ENCODE measurements at places on chromosomes 5 and 9.
A peak's percentile ranks its signal among the peaks of the same experiment; 100 is the strongest.

GRCh38 chr5:76583163-76584047 lies 39.8 kb downstream of the F2RL2 start:
- no peak for DNase-seq

GRCh38 chr5:27473307-27474046 lies 435.1 kb upstream of the CDH9 start:
- no peak for DNase-seq

- DNase-seq, result no peak
These were observed 46.2 kb downstream of the PFDN1 start for GRCh38 chr5:140256726-140257125.

GRCh38 chr5:152549709-152550108 lies 144.6 kb upstream of the NMUR2 start:
- DNase-seq, result no peak

- no peak for DNase-seq
These were observed 14.9 kb upstream of the SCAMP1 start for GRCh38 chr5:78345485-78345884.

GRCh38 chr5:143453720-143454119 lies 50.2 kb upstream of the NR3C1 start:
- DNase-seq, result no peak

- DNase-seq, result no peak
These were observed 50.2 kb downstream of the TIMD4 start for GRCh38 chr5:156912869-156913268.

GRCh38 chr5:146419696-146420095 lies 27.4 kb upstream of the TCERG1 start:
- no peak for DNase-seq

- DNase-seq, result no peak
These were observed 6.9 kb downstream of the GM2A start for GRCh38 chr5:151259931-151260330.

DNA sequence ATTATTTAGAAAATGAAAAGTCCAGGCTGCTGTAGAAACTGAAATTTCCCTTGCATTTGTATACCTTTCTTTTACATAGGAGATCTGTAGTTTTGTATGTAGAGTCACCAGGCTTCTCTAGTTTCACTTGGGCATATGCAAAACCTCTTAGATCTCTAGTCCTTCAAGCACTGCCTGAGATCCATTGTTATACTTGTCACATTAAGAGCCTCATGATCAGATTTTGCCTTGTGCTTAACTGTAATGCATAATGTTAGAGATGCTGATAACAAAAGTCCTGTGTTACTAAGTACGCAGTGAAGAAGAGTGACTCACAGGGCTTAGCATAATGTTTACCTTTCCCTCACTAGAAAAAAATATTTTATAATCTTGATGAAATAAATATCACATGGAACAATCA lies 250.2 kb downstream of the CYLC2 start:
- no peak for DNase-seq

GRCh38 chr9:129630967-129631673 lies 5.2 kb downstream of the NTMT1 start:
- DNase-seq, result no peak

GRCh38 chr9:136748666-136749611 lies 614 bp upstream of the LCN6 start:
- no peak for DNase-seq

DNA sequence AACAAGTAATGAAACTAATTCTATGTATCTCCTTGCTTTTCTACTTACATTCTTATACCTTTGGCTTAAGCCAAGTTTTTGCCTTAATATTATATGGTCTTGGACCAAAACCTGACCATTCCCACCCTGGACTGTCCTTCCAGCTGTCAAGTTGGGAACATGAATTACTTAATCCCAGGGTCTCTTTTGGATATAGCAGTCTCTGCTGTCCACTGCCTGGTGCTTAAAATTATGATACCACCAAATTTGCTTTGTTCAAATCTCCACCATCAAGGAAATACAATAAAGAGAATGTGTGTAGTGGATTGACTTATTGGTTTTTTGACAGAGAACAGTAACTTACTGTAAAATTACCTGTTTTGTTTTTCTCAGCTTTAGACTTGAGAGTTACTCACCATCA lies 66.2 kb downstream of the ABHD17B start:
- DNase-seq, result no peak

DNA sequence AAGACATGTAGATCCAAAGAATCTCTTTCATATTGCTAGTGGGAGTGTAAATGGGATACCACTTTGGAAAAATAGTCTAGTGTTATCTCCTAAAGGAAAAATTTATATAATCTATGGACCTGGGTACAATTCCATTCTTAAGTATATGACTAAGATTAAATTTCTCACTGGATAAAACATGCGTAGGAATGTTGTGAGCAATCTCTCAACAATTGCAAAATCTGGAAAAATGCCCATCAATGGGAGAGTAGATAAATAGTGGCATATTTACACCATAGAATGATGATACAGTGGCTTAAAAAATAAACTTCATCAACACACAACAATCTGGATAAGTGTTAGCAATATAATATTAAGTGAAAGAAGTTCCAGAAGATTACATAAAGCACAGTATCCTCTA lies 469.5 kb downstream of the MAN2A1 start:
- DNase-seq, result no peak

- DNase-seq, result no peak
These were observed 47.8 kb downstream of the LOX start for GRCh38 chr5:122030251-122030650.

- no peak for DNase-seq
These were observed 102.4 kb downstream of the NFIB start for GRCh38 chr9:14211564-14211963.

GRCh38 chr5:10964806-10965205 lies 203.8 kb upstream of the DAP start:
- DNase-seq, result no peak

GRCh38 chr9:129258124-129258822 lies 80.2 kb upstream of the IER5L start:
- DNase-seq, result peak; percentile 81

GRCh38 chr9:79129865-79130480 lies 441.8 kb upstream of the TLE4 start:
- no peak for DNase-seq

DNA sequence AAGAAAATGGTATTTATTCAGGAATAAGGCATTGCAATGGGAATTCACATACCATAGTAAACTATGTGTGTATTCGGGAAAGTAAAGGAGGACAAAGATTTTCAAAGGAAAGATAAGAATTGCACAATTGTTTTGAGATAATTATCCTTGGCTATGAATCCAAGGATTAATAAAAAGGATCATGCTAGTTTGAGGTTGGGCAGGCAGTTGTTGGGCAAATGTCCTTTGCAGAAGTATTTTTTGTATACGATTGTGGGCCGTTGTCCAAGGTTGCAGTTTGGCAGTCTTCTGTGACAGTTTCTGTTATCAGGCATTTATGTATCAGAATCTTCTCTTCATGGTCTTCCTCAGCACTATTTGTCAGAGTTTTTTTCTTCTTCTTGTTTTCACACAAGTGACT lies 10.6 kb upstream of the UBAP2 start:
- no peak for DNase-seq

DNA sequence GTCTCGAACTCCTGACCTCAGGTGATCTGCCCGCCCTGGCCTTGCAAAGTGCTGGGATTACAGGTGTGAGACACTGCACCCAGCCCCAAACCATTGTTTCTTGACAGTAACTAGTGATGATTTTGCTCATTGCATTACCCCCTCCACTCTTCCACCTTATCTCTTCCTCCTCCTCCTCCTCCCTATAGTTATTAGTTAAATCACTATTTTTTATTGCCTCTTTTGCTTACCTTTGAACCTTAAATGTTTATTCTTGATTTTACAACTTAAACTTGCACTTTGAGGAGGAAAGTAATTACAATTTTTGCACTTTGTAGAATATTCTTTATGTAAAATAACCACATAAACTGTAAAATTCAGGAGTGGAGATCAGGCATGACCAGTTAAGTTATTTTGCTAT lies 35.7 kb downstream of the RASGRF2 start:
- no peak for DNase-seq

DNA sequence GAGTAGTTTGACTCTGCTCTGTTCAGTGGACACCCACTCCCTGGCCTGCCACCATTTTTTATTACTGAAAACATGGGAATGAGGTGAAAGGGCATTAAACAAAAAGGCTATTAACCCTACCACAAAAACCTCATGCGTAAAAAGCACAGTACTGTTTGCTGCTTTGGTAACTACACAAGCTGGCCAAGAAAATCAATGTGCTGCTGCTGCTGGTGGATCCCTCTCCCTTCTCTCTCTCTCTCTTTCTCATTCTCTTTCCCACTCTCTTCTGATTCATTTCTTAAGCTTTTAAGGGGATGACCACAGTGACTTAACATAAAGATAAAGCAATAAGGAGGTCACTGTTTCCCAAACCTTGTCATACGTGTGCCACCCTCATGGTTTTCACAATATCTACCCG lies 183.2 kb upstream of the TBC1D2 start:
- no peak for DNase-seq

- no peak for DNase-seq
These were observed 29.3 kb downstream of the GRAMD2B start for GRCh38 chr5:126452477-126452876.

GRCh38 chr5:37557734-37558293 lies 178.7 kb downstream of the WDR70 start:
- no peak for DNase-seq

DNA sequence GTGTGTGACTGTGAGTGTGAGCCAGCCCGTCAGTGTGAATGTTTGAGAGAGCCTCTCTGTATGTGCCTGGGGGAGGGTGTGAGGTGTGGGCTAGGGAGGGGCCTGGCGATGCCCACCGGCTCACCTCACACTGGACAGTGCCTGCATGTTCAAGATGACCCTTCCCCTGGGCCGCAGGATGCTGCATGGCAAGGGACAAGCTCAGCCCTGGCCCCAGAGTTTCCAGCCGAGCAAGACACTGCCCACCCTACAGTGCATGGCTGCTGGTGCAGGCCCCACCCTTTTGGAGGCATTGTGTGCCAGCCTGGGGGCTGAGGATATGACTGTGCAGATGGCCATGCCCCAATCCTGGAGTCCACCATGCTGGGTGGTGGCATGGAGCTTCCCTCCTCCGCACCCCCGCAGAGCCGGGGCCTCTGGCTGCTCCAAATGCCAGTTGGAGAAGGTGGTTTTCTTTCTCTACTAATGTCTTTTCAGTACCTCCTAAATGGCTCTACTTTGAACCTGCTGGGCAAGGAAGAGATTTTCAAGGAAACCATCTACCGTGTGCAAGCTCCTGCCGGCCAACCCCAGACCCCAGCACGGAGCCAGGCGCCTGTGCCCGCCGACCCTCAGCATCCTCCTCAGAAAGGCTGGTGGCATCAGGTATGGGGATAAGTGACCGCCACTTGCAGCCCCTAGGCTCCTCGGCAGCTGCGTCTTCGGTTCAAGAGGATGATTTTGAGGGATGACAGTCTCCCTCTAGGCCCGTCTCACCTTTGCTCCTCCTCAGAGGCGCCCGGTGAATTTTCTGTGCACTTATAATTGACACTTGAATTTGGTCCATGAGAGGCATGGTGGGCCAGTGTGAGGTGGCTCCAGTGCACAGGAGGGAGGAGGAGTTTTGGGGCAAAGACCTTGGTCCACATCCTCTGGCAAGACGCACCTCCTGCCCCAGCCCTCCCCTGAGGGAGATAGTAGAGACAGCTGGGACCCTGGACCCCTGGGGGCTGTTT lies 27.7 kb downstream of the FGD3 start:
- no peak for DNase-seq

DNA sequence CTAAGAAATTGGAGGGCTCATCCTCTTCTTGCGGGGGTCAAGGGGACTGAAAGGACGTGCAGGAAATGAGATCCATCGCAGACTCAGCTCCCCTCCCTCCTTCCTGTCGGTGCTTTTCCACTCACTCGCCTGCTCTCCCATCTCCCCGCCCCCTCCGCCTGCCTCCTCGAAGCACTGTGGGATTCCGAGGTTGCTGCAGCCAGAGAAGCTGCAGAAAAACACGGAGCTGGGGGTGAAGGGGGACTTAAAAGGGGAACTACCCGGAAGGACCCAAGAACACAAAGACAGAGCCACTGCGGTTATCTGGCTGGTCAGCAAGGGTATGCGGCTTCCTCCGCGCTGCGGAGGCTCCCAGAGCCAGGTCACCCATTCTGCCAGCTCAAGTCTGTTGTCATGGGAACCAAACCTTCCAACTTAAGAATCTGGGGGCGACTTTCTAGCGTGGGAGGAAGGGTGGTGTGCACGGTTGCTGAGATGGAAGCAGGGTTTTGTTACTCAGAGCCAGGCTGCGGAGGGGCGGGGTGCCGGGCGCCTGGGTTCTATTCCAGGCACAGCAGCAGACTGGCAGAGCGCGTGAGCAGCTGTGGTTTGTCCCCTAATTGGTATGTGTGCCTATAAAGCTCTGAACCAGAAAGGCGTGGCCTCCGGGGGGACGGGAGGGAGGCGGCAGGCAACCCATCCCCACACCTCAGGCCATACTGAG lies 24.9 kb downstream of the PCDHGC5 start:
- DNase-seq, result peak; percentile 33

- DNase-seq, result no peak
These were observed 195.3 kb downstream of the CNTLN start for GRCh38 chr9:17330097-17330496.

DNA sequence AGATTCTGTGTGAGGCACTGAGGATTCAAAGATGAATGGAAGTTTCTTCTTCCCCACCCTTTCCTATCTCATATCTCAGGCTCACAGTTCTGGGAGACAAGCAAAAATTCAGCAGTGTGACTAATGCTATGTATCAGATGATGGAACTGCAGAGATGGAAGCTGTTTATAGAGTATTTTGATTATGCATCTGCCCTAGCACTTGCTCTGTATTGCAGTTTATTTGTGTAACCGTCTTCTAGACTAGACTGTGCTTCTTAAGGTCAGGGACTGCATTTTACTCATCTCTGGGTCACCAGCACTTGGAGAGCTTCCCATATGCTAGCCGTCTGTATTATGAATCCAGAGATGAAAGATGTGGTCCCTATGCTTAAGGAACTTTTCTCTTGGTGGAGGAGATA lies 12.6 kb downstream of the CAVIN4 start:
- DNase-seq, result no peak

DNA sequence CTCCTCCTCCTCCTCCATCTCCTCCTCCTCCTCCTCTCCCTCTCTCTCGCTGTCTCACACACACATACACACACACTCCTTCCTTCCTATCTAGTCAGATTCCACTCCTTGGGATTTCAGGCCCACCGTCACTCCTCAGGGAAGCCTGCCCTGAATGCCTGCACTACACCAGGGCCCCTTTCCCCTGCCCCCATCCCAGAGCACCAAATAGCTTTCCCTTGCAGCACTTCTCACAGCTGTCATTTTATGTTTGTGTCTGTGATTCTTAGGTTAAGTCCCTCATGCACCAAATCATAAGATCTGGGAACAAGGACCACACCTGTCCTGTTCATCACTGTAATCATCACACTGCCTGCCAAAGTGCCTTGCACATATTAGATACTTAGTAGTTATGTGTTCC lies 86.5 kb upstream of the GABRP start:
- DNase-seq, result no peak

DNA sequence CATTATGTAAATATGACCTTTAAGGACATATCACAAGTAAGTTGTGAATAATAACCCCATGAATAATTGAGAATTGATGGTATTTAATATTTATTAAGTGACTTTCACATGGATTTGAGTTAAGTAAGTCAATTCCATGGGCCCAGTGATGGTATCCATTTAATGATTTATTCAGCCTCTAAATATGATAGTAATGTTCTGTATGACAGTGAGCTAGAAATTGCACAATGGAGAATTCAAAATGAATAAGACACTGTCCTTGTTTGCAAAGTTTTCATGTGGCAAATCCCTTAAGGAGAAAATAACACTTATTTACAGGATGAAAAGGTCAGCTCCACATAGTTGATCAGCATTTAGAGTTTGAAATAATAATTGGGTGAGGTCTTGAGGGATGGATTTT lies 160.7 kb downstream of the PDE4D start:
- DNase-seq, result no peak

- DNase-seq, result no peak
These were observed 219.0 kb downstream of the AOPEP start for GRCh38 chr9:94945197-94946144.

Measured in activated CD8-positive, alpha-beta memory T cell treated with anti-CD3 and anti-CD28 coated beads for 1 hour (primary cell).